Activated T-helper 9 cell treated with anti-CD3 and anti-CD28 coated beads, Interleukin-2, amount 50 U/mL, for 16 hours (primary cell): ENCODE measurements at places on chromosomes 5 and 9.
A peak's percentile ranks its signal among the peaks of the same experiment; 100 is the strongest.

DNA sequence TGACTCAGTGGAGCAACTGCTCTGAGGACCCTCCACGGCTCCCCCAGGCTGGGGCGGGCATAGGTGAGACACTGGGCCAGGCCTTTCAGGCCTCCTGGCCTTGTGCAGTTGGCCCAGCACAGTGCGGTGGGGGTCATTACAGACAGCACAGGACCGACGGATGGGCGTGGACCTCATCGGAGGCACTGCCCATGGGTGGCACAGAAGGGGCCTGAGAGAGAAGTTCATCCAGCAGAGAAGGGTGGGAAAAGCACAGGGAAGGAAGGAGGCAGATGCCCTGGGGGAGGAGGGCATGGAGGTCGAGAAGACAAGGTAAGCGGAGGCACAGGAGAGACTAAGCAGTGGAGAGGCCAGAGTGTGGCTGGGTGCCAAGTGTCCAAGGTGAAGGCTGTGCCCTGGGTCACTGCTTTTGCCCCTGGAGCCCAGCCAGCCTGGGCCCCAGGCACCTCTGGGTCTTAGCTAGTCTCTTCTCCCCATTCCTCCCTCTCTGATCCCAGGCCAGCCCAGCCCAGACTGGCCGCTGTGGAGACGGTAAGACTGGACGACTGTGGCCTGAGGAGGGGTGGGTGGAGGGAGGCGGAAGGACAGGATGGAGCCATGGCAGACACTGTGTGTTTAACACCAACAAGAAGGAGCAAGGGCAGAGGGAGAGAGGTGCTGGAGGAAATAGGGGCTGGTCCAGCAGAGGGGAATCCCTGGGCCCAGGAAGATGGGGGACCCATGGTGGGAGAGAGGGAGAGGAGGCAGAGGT lies 5.7 kb downstream of the IL3 start:
- no peak for DNase-seq

GRCh38 chr5:133111299-133111698 lies 59.5 kb downstream of the HSPA4 start:
- peak; percentile 68 for DNase-seq

DNA sequence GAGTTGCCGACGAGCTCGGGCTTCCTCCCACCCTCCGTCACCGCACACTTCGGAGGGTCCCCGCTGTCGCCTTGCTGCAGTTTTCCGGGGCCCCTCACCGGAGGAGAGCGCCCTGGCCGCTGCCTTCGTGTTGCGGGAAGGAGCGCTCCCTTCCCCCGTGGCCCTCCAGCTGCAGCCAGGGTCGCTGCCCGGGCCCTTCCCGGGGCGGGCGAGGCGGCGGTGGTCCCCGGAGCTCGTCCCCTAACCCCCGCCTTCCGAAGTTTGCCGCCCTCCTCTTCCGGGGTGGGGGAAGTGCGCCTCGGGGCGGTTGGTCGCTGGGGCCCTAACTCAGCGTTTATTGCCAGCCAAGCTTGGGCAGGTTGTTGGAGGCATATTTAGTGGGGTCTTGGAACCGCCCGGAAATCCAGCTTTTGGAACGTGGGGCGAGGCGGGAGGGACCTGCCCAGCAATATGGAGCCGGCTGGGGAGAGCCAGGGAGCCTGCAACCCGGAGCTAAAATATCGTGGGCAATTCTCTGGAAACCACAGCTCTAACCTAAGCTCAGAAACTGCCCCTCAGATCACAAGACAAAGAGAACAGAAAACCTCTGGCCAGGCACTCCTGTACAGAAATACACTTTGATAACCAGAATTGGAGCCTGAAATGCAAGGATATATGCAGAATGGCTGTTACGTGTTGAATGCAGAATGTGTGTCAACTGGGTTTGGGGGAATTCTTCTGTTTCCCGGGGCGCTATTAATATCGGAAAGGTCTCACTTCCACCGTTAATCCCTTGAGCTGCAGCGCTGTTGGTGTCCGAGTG lies 890 bp downstream of the PIK3R1 start:
- DNase-seq: peak; percentile 37

DNA sequence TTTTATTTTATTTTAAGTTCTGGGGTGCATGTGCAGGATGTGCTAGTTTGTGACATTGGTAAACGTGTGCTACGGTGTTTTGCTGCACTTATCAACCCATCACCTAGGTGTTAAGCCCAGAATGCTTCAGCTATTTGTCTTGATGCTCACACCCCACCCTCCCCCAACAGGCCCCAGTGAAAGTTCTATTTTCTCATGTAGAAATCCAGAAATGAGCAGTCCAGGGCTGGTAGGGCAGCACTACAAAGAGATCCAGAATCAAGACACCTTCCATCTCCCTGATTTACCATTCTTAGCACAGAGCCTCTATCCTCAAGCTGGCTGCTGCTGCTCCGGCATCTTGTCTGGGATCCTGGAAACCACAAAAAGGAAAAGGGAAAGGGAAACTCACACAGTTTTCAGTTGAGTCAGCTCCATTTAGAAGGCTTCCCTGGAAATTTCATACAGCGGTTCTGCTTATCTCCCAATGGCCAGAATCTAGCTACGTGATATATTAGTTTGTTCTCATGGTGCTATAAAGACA lies 85.4 kb upstream of the SMARCA2 start:
- DNase-seq: no peak
